ENCODE measurements at places on chromosomes 7 and 10.

GRCh38 chr10:89985446-89985845, 284.1 kb downstream of the KIF20B start:
- no peak for DNase-seq

DNA sequence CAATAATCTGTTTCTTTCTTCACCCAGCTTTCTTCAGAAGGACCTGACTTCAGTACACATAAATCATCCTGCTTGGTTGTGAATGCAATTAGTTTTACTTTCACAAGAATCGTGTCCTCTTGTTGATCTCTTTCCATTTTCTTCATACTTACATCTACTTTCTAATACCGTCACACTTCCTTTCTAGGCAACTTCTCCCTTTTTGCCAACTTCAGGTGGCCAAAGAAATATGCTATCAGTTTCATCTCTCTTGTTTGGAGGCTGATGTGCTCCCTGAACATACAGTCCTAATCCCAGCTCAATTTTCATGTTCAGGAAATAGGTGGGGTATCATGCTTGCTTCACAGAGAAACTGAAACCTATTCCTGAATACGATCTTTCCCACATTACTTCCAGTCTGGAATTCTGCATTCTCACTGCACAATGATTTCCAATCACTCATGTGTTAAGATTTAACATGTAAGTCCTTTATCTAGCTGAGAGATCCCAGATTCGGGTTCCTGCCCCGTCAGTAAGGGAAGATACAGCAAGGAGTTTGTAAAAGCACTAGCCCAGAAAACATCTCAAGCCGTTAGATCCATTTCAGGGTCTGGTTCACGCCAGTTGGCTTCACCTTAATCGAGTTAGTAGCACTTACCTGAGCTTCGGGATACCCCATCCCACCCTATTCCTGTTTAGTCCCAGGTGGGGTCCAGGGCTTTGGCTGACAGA, 994 bp downstream of the SLC25A28 start:
- no peak for DNase-seq

DNA sequence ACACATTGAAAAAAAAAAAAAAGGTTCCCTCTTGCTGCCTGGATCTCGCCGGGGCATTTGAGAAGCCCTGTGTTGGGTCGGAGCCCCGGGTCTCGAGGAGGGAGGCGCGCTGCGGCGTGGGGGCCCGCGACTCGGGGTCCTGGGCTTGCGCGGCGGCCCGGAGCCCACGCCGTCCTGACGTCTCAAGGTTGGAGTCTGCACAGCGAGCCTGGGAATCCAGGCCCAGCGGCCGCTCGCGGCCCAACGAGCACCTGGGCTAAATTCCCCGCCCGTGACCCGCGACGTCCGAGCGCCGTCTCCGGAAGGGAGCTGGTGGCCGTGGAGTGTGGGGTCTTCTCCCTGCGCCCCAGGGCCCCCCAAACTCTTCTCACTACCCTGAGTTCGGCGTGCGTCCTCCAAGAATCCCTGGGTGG, 1.4 kb upstream of the CTBP2 start:
- no peak for DNase-seq

DNA sequence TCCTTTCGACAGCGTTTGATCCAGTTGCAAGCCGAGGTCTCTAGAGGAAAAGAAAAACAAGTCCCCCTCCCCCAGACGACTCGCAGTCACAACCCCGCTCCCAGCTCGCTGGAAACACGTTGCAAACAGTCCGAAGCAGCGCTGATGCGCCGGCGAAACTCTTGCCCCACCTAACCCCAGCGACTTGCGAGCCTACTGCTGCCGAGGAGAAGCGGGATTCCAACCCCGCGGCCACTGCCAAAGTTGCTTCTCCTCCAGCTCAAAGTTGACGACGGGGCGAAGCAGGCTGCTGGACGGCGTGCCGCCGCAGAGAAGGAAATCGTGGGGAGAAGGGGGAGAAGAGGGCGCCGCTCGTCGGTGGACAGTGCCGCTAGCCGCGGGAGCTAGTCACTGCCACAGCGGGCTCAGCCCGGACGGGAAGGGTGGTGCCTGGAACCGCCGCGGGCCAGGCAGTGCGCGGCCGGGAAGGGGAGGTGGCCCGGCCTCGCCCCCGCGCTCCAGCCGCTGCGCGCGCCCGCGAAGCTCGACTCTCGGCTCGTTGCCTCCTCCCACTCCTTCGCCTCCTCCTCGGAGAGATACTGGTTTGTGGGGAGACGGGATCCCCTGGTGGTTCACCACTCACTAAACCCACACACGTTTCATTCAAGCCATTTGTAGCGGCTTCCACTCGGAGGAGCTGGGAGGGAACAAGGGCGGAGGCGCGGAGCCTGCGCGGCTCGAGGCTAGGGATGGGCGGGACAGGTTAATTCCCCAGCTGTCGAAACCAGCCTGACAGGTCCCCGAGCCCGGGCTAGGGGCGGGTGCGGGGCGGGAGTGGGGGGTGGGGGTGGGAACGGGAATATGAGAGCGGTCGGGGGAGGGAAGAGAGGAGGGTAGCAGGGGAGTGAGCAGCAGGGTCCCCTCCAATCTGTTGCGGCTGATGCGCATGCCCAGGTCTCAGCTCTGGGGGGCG, at the start of gene GPR37:
Gene GPR37, minus strand, starts transcription at position 392 of the 952 bp plus-strand sequence. CDS start 816 bp downstream, outside the sequence.
- peak; percentile 88 for DNase-seq

GRCh38 chr10:61883371-61884025, 18.0 kb upstream of the ARID5B start:
- DNase-seq, result no peak

DNA sequence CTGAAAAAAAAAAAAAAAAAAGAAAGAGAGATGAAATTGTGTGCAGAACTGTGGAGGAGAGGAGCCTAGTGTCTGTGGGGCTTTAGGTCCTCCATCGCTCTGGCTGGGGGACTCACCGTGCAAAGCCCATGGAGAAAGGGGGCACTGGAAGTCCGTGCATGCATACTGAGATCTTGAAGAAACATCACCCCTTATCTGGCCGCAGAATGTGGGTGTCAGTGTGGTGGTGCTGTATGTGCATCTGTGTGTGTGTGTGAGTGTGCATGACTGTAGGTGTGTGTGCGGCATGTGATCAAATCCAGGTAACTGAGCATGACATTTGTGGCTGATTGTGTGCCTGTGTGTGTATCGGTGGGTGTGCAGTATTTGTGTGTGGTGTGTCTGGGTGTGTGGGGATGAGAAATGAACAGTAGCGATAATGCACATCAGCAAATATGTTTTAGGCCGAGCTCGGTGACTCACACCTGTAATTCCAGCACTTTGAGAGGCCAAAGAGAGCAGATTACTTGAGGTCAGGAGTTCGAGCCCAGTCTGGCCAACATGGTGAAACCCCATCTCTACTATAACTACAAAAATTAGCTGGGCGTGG, 8.8 kb upstream of the CLDN3 start:
- no peak for DNase-seq

- DNase-seq, result no peak
Observed at GRCh38 chr7:74586258-74587175, 71.0 kb upstream of the GTF2I start.

DNA sequence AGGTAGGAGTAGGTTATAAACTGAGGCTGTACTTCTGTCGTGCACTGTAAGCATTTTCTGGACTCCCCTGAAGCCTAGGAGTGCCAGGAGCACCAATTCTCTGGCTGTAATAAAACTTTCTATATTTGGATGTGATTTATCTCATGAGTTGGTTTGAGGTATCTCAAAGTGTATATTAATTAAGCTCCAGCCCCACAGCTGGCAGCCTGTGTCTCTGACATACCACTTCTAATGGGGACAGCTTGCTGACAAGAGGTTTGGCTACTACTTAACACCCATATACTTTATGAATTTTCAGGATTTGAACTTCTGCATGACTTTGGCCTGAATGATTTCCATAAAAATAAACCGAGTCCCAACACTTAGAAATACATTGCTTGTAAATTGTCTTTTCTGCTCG, 35.2 kb downstream of the CFAP58 start:
- DNase-seq, result no peak

DNA sequence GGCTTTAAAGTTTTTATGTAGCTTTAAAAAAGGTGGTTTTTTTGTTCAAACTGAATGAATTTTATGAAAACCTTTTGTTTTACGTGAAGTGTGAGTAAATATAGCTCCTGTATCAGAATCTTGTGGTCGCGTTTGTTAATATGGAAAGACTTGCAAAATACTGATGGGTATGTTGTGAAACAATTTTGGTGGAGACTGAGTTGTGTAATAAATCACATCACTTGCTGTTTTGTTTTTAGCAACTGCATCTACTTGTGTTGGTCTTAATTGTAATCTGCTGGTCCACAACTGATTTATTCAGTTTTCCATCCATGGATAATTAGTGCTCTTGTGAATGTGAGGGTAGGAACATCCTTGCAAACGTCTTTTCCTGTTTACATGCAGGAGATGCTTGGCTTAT, 10.5 kb downstream of the PLXDC2 start:
- DNase-seq, result no peak

DNA sequence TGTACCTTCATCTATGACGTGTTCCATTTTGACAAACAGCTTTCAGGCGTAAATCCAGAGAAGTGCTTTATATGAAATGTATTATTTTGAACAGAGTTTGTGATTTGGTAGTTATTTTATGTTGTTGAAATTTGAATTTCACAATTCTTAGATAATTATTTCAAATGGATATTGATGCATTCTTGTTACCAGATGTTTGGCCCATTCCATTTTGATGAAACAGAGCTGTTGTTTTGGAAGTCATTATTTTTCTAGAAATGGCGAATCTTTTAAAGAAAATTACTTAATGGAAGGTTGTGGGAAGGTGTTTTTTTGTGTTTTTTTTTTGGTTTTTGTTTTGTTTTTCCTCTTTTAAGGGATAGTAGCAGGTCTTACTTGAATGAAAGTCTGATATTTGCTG, 2.4 kb downstream of the OTUD1 start:
- no peak for DNase-seq

GRCh38 chr10:13813550-13813949, 226.8 kb downstream of the PRPF18 start:
- DNase-seq, result no peak

GRCh38 chr7:27134392-27134791, 3.8 kb upstream of the HOXA4 start:
- DNase-seq, result no peak

DNA sequence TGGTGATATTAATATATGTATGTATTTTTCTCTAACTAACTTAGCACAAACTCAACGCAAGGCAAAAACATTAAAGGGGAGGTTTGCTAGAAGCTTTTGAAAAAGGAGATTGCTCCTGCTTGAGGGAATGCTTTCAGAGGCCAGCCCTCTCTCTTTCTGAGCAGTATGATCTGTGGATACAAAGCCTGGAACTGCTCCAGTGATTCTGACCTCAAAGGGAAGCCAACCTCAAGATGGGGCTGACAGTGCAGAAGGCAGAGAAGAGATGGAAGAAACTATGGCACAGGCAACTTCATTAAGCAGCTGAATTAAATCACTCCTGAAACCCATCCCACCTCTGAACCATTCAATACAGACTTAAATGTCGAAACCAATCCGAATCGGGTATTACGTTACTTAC, 102.4 kb downstream of the USP6NL start:
- DNase-seq, result no peak

All from head of caudate nucleus (tissue), 42 donors.